ENCODE measurements at places on chromosomes 4 and X.

DNA sequence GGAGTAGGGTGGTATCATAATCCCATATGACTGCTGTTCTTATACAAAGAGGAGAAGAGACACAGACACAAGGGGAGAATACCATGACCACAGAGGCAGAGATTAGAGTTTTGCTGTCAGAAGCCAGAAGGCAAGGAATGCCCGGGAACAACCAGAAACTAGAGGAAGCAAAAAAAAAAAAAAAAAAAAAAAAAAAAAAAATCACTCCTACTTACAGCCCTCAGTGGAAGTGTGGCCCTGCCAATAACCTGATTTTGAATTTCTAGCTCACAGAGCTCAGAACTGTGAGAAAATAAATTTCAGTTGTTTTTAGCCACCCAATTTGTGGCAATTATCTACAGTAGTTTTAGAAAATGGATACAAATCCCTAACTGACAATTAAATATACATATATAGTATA is 30.4 kb upstream of the UBE2NL start:
- no peak for DNase-seq

GRCh38 chrX:110041980-110042379 is 39.1 kb downstream of the TMEM164 start:
- DNase-seq, result no peak

- no peak for DNase-seq
These were observed 84.2 kb downstream of the CHIC1 start for GRCh38 chrX:73647212-73647611.

- DNase-seq, result no peak
These were observed 37.2 kb upstream of the PTPN13 start for GRCh38 chr4:86556791-86557415.

- DNase-seq, result no peak
These were observed 374.1 kb upstream of the MAD2L1 start for GRCh38 chr4:120440730-120441129.

- no peak for DNase-seq
These were observed 6.7 kb downstream of the APOO start for GRCh38 chrX:23901060-23901459.

DNA sequence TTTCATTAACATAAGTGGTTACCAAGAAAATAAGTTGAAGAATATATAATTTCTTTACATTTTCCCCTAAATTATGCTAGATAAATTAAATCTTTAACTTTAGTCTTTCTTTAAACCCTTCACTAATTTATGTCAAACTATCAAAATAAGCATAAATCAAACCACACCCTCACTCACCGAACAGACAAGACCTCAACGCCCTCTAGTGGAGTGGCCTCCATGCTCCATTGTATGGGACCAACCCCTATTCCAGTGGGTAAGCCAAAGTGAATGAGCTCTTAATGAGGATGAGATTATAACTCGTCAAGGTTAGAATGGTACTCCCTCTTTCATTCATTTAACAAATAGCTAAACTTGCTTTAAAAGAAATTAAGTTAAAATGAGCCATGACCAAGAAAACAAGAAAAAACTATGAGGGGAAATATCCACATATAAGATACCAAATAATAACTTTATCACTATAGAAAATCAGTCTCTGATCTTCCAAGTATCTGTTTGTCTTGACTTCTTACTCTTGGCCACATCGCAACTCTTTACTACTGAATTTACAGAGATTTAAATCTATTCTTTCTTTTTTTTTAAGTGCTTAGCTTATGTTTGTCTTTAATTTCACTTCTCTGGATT is 15.6 kb upstream of the BBS12 start:
- DNase-seq, result peak; percentile 27

All from hippocampal formation (tissue), 2 donors.